HFFc6 (cell line): ENCODE measurements at places on chromosomes 6 and 20.
A peak's percentile ranks its signal among the peaks of the same experiment; 100 is the strongest.

GRCh38 chr6:12776291-12776690 lies 59.7 kb downstream of the PHACTR1 start:
- no peak for DNase-seq

DNA sequence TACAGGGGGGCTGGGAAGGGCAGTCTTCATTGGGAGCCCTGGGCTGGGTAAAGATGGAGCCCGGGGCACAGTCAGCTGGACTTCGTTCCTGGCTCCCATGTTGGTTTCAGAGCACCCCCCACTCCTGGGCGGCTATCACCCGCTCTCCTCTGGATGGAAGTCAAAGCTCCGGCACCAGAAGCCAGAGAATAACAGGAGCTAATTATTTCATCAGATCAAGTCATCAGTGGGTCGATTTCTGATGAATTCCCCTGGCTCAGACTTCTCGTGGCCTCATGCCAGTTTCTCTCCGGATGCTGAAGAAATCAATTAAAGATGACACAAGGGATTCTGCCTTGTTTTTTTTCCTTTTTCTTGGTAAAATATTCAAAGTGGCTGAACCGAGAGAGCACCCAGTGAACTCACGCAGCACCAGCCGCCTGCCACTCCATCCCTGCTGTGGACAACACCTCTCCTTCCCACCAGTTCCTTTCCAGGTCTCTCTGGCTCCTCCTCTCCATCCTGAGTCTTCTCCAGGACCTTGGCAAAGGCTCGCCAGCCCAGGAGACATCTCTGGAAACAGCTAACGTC lies 22.5 kb downstream of the SULF2 start:
- DNase-seq: no peak

DNA sequence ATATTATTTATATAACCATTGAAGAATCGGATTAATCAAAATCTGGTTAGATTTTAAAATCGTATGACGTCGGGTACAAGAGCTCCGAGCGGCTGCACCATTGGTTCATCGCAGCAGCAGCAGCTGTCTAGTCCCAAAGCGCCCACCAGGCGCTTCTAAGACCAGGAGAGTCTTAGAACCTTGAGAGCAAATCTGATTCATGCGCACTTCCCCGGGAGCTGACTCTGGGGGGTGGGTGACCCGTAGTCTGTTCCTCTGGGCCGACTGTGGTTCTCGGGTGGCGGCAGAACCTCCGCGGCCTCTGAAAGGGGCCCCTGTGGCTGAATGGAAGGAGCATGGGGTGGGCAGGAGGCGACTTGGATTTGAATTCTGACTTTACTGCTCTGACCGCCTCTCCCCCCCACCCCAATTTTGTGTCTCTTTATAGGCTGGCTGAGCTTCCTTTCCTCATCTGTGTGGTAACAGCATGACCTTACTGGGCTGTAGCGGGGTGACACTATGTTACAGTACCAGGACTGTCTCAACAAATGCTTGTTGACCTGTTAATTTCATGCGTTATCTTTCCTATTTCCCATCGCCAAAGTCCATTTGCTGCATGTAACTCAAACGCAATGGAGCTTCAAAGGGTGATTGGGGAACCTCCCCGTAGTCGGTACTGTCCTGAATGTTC lies 119.7 kb downstream of the RTN4IP1 start:
- no peak for DNase-seq

DNA sequence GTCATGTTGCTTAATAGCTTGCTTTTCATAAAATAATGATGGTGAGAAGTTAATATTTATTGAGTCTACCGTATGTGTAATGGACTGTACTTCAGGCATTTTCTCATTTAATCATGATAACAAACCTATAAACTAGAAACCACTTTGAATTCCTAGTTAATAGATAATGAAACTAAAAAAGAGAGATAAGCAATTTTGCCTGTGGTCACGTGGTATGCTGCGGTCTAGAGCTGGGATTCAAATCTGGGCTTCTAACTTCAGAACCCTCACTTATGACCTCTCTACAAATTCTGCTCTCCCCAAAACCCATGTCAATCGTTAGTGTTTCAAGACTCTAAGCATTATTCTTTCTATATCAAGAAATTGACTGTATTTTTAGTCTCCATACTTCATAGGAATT lies 700.7 kb downstream of the PRKN start:
- DNase-seq: no peak

DNA sequence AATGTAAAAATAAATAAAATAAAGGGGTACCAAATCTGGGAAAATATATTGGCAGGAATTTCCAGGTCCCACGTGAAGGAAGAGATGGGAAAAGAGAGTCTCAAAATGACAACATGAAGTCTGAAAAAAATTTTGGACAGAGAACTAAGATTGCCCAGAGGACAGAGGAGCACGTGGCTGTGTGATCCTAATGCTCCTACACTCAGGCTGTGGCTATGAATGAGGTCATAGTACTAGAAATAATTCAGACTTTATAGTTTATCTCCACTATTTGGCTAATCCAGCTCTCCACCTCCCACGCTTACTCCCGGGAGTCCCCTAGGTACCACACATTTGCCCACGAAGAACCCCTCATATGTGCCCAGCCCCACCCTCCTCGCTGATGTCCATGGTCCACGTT lies 42.8 kb upstream of the STMND1 start:
- DNase-seq: no peak

- DNase-seq: no peak
These were observed 645 bp downstream of the DDX39B start for GRCh38 chr6:31541059-31541657.

DNA sequence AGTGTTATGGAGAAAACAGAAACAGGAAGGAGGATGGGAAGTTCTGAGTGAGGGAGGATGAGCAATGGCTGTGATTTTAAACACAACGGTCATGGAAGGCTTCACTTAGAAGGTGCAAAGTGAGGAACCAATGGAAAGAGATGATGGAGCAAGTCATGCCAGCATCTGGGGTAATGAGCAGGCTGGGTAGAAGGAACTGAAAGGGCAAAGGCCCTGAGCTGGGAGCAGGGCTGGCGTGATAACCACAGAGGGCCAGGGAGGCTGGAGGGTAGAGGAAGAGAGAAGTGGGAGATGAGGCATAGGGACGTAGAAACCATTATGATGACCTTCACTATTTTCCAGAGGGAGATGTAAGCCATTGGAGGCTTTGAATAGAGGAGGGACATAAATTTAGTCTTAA lies 43.6 kb downstream of the NHLRC1 start:
- DNase-seq: no peak

- no peak for DNase-seq
These were observed 26.3 kb upstream of the ZFP64 start for GRCh38 chr20:52217689-52218395.

- no peak for DNase-seq
These were observed 13.8 kb downstream of the SPTLC3 start for GRCh38 chr20:13022401-13023155.

GRCh38 chr6:1020837-1021236 lies 291.1 kb upstream of the FOXQ1 start:
- DNase-seq: no peak

GRCh38 chr6:135600086-135600702 lies 102.7 kb upstream of the AHI1 start:
- DNase-seq: no peak

GRCh38 chr6:30912746-30913520 lies 1.1 kb upstream of the VARS2 start:
- DNase-seq: no peak

DNA sequence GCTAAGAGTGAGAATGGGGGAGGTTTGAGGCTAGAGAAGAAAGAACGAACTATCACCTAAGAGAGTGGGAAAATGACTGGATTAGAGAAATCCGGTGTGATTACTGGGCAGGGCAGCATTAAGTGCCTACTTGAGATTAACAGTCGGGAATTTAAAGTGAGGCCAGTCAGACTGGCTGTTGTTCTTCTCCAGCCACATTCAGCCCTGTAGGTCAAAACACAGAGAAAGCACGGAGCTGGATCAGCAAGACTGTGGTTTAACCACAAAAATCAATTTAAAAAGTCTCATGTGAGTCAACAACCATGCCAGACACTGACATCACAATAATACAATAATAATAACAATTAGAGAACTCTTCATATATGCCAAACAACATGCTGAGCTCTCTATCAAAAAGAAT lies 301.9 kb upstream of the SGK1 start:
- DNase-seq: peak; percentile 80
